ENCODE measurements at places on chromosomes 13 and 19. TPM values are rescaled to one million over a fixed set of nuclear protein-coding genes. Genes with fewer than 3 reads are reported as not detected.

JOSD2 gene
- 49.8 TPM for total RNA-seq

SULT2A1 gene
- total RNA-seq = not detected

LEUTX gene
- not detected for total RNA-seq

KLK2 gene
- total RNA-seq = not detected

ZNF44 gene
- total RNA-seq = 11.6 TPM

FPR1 gene
- not detected for total RNA-seq

DNA sequence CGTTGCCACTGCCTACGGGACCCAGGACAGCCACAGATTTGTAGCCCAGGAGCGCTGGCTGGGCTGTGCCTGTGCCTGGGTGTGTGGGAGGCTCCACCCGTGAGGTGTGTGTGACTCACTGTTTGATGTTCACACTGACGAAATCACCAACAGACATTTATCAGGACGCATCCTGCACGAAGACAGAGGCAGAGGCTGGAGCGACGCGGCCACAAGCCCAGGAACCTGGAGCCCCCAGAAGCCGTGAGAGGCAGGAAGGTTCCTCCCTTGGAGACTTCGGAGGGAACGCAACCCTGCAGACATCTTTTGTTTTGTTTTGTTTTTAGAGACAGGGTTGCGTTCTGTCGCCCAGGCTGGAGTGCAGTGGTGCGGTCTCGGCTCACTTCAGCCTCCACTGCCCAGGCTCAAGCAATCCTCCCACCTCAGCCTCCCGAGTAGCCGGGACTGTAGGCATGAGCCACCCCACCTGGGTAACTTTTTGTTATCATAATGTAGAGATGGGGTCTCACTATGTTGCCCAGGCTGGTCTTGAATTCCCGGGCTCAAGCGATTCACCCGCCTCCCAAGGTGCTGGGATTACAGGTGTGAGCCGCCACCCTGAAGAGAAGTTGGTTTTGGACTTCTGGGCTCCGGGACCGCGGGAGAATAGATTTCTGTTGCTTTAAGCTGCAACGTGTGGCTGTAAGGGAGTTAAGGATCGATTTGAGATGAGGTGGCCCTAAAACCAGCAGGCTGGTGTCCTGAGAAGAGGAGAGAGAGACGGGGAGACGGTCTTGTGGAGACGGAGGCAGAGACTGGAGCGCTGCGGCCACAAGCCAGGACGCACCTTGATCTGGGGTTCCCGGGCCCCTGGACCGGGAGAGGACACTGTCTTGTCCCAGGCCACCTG, 24.9 kb upstream of the WDR18 start:
- H3K4me3 ChIP-seq = no peak overlapping the region
- no peaks in the 10 kb centered on the region for H3K27me3 ChIP-seq
- H3K36me3 ChIP-seq = peaks cover 2% of the 10 kb centered on the region
- H3K27ac ChIP-seq = no peak overlapping the region
- peaks cover 4% of the 10 kb centered on the region for H3K4me1 ChIP-seq
- DNase-seq = no peak

DNA sequence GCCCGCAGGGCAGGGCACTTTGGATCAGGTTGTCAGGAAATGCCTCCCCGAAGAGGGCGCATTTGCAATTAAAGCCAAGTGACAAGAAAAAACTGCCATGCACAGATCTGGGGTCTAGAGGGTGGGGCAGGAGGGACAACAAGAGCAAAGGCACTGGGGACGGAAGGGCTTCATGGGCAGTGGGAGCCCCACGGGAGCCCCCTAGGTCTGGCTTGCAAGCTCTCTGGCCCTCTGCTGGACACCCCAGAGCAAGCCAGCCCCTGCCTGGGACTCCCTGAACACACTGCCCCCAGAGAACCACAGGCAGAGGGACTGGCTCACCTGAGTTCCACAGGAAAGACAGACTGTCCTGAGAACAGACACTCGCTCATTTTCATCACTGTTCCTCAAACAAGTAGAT, 30.2 kb upstream of the C19orf12 start:
- H3K4me1 ChIP-seq = no peaks in the 10 kb centered on the region
- H3K36me3 ChIP-seq = no peaks in the 10 kb centered on the region
- H3K27me3 ChIP-seq = no peaks in the 10 kb centered on the region
- no peak overlapping the region for H3K27ac ChIP-seq

- no peak overlapping the region for H3K4me3 ChIP-seq
- H3K36me3 ChIP-seq = peaks cover 35% of the 10 kb centered on the region
- H3K27me3 ChIP-seq = no peaks in the 10 kb centered on the region
- H3K4me1 ChIP-seq = peaks cover 58% of the 10 kb centered on the region
These were observed 57.3 kb downstream of the KLF2 start for GRCh38 chr19:16381756-16382401.

DNA sequence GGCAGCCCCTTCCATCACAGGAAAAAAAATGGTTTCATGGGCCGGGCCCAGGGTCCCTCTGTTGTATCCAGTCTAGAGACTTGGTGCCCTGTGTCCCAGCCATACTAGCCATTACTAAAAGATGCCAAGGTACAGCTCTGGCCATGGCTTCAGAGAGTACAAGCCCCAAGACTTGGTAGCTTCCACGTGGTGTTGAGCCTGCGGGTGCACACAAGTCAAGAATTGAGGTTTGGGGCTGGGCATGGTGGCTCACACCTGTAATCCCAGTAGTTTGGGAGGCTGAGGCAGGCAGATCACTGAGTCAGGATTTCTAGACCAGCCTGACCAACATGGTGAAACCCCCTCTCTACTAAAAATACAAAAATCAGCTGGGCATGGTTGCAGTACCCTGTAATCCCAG, 214.3 kb downstream of the LIG4 start:
- no peak overlapping the region for H3K4me3 ChIP-seq
- H3K27ac ChIP-seq = no peak overlapping the region
- no peaks in the 10 kb centered on the region for H3K27me3 ChIP-seq
- no peaks in the 10 kb centered on the region for H3K36me3 ChIP-seq

DNA sequence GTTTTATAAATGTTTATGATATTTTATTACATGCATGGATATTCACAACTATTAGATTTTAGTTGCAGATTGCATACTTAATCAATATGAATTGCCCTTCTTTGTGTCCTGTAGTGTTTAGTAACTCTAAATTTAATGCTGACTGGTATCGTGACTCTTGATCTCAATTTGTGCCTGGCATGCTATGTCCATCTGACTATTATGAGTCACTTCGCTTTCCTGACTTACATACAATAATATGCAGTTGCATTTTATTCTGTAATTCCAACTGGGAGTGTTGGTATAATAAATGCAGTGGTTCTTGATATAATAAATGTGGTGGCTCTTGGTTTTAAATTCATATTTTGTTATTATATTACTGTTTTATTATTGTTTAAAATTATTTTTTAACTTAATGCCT, 277.5 kb downstream of the LIG4 start:
- H3K36me3 ChIP-seq = no peaks in the 10 kb centered on the region
- DNase-seq = no peak
- no peak overlapping the region for H3K27ac ChIP-seq
- H3K27me3 ChIP-seq = no peaks in the 10 kb centered on the region
- H3K4me3 ChIP-seq = no peak overlapping the region
- H3K4me1 ChIP-seq = no peaks in the 10 kb centered on the region

GRCh38 chr19:5282901-5283300, 57.7 kb downstream of the PTPRS start:
- no peaks in the 10 kb centered on the region for H3K36me3 ChIP-seq
- no peak for DNase-seq
- H3K27ac ChIP-seq = no peak overlapping the region
- H3K4me3 ChIP-seq = no peak overlapping the region

GRCh38 chr13:111512707-111513106, 192.3 kb downstream of the TEX29 start:
- H3K4me1 ChIP-seq = no peaks in the 10 kb centered on the region
- no peak for DNase-seq
- no peaks in the 10 kb centered on the region for H3K36me3 ChIP-seq
- no peak overlapping the region for H3K27ac ChIP-seq

- H3K4me1 ChIP-seq = no peaks in the 10 kb centered on the region
- no peak overlapping the region for H3K4me3 ChIP-seq
- DNase-seq = no peak
- no peaks in the 10 kb centered on the region for H3K27me3 ChIP-seq
These were observed 1657.5 kb downstream of the SLITRK1 start for GRCh38 chr13:82224806-82225205.

- DNase-seq = no peak
- H3K4me3 ChIP-seq = peak overlapping the region; percentile 64
- no peaks in the 10 kb centered on the region for H3K27me3 ChIP-seq
- H3K4me1 ChIP-seq = peaks cover 83% of the 10 kb centered on the region
These were observed 52.8 kb downstream of the GATAD2A start for GRCh38 chr19:19458110-19458816.

GRCh38 chr13:98846986-98847385, 94.5 kb upstream of the SLC15A1 start:
- H3K4me1 ChIP-seq = no peaks in the 10 kb centered on the region
- H3K27ac ChIP-seq = no peak overlapping the region
- H3K4me3 ChIP-seq = no peak overlapping the region
- H3K36me3 ChIP-seq = peaks cover 30% of the 10 kb centered on the region

- DNase-seq = no peak
- H3K36me3 ChIP-seq = no peaks in the 10 kb centered on the region
- H3K27me3 ChIP-seq = no peaks in the 10 kb centered on the region
- no peak overlapping the region for H3K4me3 ChIP-seq
These were observed 3.5 kb downstream of the DHRS12 start for GRCh38 chr13:51800486-51800885.

DNA sequence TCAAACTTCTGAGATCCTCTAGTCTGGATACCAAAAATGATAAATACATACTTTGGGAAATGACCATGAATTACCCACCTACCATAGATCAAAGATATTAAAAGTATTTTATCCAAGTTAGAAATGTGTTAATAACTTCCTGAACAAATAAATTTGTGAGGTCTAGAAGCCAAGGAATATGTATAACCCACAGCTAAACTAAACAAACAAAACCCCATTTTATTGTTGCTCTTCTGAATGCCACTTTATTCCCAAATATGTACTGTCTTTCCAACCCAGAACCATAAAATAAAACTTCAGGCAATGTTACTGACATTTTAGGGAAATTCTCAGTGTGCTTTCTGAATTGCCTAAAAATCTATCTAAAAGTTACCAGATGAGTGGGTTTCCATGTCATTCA, 35.1 kb downstream of the UBL3 start:
- H3K4me3 ChIP-seq = no peak overlapping the region
- no peaks in the 10 kb centered on the region for H3K27me3 ChIP-seq
- no peak overlapping the region for H3K27ac ChIP-seq
- DNase-seq = no peak
- H3K4me1 ChIP-seq = peaks cover 15% of the 10 kb centered on the region

DNA sequence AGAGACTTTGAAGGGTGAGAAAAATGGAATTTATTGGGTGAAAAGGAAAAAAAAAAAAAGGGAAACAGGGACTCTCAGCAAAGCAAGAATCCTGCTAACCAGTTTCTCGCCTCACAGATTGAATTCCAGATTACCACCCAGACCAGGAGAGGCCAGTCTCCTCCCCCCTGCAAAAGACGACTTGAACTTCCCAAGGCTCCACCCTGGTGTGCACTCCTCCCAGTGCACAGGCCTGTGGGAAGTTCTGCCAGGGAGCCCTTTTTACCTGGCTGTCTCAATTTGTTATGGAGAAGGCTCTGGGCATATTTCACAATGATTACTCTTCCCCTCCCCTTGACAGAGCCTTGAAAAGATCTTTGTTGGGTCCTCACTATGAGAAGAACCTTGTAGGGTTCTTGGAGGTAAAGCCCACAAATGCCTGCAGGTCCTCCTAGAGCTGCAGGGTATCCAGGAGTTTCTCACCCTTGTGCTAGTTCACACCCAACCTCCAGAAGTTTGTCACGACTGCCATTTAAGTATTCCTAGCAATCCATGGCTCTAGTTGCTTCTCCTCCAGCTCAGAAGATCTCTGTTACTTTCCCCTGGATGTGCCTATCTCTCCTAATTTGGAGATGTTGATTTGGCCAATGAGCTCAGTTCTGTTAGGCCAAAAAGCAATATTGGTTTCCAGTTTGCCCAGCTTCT, 229.8 kb upstream of the TMTC4 start:
- no peak for DNase-seq
- no peak overlapping the region for H3K27ac ChIP-seq
- peaks cover 3% of the 10 kb centered on the region for H3K27me3 ChIP-seq
- no peaks in the 10 kb centered on the region for H3K4me1 ChIP-seq
- no peak overlapping the region for H3K4me3 ChIP-seq
- H3K36me3 ChIP-seq = no peaks in the 10 kb centered on the region

GRCh38 chr19:2883686-2884439, 16.7 kb downstream of the ZNF556 start:
- no peak overlapping the region for H3K4me3 ChIP-seq
- no peaks in the 10 kb centered on the region for H3K27me3 ChIP-seq
- DNase-seq = no peak

DNA sequence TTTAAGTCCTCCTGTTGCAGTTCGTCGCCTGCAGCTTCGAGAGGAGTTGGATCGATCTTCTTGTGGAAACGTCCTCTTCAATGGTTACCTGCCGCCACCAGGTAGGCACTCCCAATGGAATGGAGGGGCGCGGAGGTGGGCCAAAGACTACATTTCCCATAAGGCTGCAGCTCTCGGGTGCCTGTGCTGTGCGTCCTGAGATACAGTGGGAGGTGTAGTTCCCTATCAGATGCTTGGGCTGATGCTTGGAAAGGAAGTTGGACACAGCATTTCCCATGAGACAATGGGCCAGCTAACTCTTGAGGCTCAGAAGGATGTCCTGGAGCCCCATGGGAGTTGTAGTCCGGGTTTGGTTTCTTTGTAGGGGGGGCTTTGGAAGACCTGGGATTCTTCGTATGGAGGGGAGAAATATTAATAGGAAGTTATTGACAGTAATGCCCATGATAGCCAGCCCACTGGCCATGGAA, 1.8 kb downstream of the SHKBP1 start:
- H3K27ac ChIP-seq = no peak overlapping the region
- no peaks in the 10 kb centered on the region for H3K27me3 ChIP-seq
- H3K4me3 ChIP-seq = peak overlapping the region; percentile 72
- peaks cover 20% of the 10 kb centered on the region for H3K4me1 ChIP-seq
- no peak for DNase-seq

GRCh38 chr19:38561053-38561606, 56.6 kb downstream of the MAP4K1 start:
- H3K4me3 ChIP-seq = no peak overlapping the region
- peaks cover 26% of the 10 kb centered on the region for H3K27me3 ChIP-seq
- H3K27ac ChIP-seq = no peak overlapping the region

Data from activated CD8-positive, alpha-beta T cell treated with anti-CD3 and anti-CD28 coated beads, Interleukin-2, amount 10 ng/mL, durations not matched to agents 7 days and 5 days (primary cell).